ENCODE measurements at places on chromosomes 2 and 18. TPM values are rescaled to one million over a fixed set of nuclear protein-coding genes. Genes with fewer than 3 reads are reported as not detected.
A peak's percentile ranks its signal among the peaks of the same experiment; 100 is the strongest.

EFEMP1 gene
- not detected for total RNA-seq

ALPP gene
- not detected for total RNA-seq

ALPG gene
- total RNA-seq = not detected

KLHL41 gene
- 0.07 TPM for total RNA-seq

OST4 gene
- total RNA-seq = 314 TPM

DLX1 gene
- not detected for total RNA-seq

GRCh38 chr2:72182547-72182946 lies 34.9 kb upstream of the CYP26B1 start:
- no peak for DNase-seq

DNA sequence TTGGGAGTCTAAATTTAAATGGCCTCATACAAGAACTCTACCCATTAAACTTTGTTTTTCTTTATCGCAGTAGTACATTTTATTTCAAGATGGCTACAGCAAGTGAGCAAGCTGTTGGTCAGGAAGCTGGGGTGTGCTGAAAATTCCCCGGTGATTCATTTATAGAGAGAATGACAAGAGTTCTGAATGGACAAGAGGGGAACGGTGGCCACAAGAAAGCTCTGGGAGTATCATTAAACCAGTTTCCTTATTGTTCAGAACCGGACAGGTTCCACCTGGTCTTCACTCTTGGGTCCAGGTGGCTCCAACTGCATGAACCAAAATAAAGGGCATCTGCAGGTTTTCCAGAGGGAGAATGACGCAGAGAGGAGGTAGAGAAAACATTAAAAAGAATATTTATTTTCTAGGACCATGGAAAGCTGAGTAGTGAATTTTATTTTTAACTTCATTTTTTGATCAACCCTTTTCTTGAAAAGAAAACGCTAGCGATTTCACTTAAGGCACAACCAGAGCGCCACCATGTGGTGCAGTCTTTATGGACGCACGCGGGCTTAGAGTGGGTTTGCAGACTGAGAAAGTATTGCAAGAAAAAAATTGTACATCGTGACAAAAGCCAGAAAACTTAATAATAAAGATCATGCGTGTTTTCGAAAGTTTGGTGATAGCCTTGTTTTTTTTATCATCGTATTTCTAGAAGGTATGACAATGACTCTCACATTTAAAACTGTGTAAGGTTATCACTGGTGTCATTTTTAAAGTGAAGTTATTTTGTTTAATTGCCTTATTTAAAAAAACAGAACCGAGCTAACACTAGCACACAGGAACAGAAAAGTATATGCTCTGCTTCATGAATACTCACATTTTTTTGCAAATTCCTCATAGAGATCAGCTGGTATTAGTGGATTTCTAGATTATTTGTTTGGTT lies 97.9 kb upstream of the NOL4 start:
- peak; percentile 58 for DNase-seq

GRCh38 chr2:238596571-238597551 lies 170.1 kb downstream of the ASB1 start:
- DNase-seq = no peak

- DNase-seq = no peak
These were observed 26.0 kb upstream of the SP3 start for GRCh38 chr2:173990970-173991819.

DNA sequence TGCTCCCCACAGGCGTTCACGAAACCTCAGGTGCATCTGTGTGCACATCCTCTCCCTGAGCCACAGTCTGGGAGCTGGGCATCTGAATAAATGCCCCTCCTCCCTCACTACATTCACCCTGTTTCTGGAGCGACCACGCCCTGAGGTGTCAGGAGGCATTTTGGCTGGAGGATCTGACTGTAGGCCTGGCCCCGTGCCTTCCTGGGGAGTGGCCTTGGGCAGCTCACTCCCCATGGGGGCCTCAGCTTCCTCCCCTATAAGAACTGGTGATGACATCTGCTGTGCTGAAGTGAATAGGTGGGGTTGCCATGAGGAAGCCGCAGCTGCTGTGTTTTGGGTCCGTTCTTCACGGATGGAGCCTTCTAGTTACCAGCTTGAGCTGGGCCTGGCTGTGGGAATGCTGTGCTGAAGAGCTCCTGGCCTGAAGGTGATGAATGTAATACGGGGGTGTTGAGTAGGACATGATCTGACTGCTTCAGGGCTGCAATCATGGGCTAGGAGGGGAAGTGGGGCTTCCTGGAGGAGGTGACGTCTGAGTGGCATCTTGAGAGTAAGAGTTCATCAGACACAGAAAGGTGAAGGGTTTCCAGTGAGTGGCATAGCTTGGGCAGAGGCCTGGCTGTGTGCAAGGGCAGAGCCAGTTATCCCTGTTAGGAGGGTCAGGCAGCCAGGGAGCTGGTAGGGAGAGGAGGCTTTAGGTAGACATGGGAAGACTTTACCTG lies 58.2 kb downstream of the GLI2 start:
- no peak for DNase-seq

DNA sequence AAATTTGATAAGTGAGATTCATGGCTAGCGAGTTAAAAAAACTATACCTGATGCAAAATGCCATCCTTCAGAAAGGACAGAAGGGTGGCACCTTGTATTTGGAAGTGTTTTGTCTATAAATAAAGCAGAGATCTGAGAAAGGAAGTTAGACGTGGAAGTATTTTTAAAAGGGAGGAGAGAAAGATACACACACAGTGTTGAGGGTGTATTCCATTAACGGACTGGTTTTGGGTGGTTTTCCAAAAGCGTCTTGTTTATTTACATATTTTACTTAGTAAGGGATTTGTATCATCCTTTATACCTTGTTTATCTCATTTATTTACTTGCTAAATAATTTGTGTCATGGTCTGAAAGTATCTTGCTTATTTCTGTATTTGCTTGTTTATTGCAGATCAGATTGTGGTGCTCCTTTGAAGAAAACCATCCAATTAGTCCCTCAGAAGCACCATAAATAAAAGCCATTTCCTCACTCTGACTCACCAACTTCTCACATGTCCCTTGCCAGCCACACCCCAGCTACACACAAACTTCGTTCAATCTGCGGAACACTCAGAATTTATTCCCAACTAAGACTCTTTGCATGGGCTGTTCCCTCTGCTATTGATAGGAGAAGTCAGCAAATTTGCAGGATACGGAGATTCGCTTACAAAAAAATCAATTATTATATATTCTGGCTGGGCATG lies 90.8 kb downstream of the FAM124B start:
- DNase-seq = no peak

- no peak for DNase-seq
These were observed 5.8 kb downstream of the ERMN start for GRCh38 chr2:157319795-157320194.

GRCh38 chr2:71860381-71860926 lies 287.2 kb downstream of the CYP26B1 start:
- DNase-seq = no peak

DNA sequence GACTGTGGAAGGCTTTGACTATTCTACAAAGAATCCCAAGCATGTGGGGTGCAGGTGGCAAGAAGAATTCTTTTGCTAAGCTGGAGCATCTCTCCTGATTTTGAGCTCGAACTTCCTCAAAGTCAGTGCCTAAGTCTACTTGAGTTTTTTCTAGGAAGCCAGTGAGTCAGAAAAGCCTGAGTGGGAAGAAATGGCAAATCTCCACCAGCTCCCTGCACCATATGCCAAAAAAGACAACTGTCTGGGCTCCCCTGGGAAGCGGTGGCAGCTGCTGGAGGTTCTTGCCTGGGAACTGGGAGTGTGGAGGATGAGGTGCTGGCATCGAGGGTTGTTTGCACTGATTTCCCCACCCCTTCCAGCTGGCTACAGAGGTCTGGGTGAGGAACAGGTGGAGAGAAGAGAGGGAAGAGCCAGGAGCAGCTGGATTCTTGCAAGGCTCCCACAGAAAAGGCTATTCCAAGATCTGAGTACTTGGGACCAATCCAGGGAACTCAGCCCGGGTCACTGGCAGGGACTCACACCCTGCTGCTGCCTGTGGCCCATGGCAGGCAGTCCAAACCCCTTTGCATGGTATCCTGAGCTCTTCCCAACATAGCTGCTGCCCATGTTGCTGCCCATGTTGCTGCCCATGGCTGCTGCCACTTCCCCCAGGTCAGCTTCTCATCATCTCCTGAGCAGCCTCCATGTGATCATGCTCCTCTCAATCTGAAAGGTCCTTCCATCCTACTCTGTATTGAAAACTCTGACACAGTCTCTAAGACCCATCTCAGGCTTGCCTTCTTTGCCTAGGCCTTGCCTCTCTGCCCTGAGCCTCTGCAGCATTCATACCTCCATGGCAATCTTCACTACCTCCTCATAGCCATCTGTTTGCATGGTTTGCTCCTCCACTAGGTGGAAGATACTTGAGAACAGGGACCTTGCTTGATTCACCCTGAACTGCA lies 128.3 kb upstream of the SPATS2L start:
- DNase-seq = no peak

Data from activated CD4-positive, alpha-beta T cell treated with anti-CD3 and anti-CD28 coated beads, Interleukin-2, amount 10 ng/mL, durations not matched to agents 24 days and 14 days (primary cell).